ENCODE measurements at places on chromosomes 1 and 21.

- no peak for DNase-seq
Measured at GRCh38 chr1:111441573-111442192, 7.4 kb downstream of the WDR77 start.

- no peak for DNase-seq
Measured at GRCh38 chr1:117757668-117758067, 151.8 kb downstream of the TENT5C start.

GRCh38 chr1:226181996-226182714, 4.4 kb downstream of the ACBD3 start:
- DNase-seq = peak; percentile 75

- no peak for DNase-seq
Measured at GRCh38 chr1:76909311-76909710, 42.0 kb downstream of the ST6GALNAC5 start.

- no peak for DNase-seq
Measured at GRCh38 chr1:166738140-166738539, 101.1 kb upstream of the POGK start.
